Islet precursor cell (in vitro differentiated cells): ENCODE measurements at places on chromosomes 7 and 10.

DNA sequence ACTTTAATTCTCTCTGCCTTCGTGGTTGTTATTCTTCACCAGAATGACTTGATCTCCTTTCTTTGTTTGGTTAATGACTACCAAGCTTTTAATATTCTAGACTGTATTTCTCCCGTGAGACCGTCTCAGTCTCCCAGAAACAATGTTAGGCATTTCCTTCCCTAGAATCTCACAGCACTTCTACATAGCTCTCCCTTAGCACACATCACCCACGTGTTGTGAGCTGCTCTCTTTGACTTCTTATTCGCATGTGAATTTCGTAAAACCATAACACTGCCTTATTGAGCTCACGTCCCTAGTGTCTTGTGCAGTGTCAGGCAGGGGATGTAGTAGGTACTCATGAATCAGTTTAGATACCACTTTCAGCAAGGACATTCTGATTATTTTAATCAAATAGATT, 57.5 kb upstream of the MGAM2 start:
- DNase-seq, result no peak

- DNase-seq, result peak; percentile 79
These were observed 84.0 kb upstream of the TMEM248 start for GRCh38 chr7:66837007-66837406.

- no peak for DNase-seq
These were observed 33.8 kb downstream of the NOLC1 start for GRCh38 chr10:102185811-102186527.

DNA sequence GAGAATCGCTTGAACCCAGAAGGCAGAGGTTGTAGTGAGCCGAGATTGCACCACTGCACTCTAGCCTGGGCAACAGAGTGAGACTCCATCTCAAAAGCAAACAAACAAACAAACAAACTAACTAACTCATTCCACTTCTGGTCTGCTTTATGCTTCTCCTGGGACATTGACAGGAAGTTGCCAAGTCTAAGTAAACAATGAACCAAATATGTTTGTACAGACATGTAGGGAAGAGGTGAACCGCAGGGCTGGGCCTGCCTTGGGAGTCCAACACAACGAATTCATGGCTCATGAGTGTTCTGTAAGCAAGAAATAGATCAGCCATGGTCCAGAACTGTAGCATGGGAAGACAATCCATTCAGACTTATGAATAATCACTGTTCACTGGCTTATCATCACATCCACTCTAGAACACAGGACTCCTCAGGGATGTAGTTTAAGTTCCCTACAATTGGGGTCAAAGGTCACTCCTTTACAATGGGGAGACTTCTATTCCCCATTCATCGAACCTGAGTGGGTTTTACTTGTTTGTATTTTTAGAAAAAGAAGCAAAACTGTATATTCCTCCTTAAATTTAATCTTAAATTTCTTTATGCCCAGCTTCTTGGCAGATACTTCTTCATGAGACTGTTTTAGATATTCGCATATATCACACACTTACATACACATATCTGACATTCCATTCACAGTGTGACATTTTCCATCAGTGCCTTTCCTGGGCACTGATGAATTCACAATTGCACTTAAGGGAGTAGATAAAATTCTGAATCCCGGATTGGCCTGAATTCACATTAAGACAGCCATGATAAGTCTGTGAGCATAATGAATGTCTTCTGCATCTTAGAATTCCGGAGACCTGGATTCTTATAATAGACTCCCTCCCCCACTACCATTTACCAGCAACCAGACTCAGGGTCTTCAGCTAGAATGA, 159.1 kb upstream of the EEPD1 start:
- no peak for DNase-seq

DNA sequence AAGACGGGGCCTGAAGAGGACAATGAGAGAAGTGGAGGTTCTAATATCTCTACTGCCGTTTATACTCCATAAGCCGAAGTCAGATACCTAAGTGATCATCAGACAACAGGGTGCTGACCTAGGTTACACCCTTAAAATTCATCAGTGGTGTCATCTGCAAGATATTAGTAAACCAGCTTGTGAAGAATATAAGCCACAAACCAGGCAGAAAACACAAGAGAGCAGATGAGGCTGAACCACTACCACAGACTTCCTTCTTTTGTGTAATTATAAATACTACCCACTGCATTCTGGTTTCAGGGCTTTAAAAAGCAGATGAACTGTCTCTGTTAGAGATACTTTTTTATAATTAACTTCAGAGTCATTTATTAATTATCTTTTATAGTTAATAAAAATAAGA, 69.0 kb upstream of the LRRC17 start:
- no peak for DNase-seq

- DNase-seq, result no peak
These were observed 354.9 kb downstream of the PLXNA4 start for GRCh38 chr7:132221356-132221755.

DNA sequence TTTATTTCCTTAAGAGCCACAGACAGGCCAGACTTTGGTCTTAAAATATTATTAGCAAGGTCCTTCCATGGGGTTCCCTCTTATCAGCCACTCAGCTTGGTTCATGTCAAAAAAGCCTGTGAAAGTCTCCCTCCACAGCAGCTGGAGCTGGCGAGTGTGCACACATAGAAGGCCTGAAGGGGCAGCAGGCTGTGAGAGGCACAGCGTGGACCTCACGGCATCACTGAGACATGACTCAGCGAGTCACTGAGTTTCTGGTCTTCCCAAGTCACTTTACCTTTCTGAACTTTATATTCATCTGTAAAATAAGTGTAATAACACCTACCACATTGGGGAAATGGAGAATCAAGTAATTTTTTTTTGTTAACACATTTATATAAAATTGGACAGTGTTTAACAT, 8.7 kb downstream of the TAF3 start:
- DNase-seq, result peak; percentile 91

DNA sequence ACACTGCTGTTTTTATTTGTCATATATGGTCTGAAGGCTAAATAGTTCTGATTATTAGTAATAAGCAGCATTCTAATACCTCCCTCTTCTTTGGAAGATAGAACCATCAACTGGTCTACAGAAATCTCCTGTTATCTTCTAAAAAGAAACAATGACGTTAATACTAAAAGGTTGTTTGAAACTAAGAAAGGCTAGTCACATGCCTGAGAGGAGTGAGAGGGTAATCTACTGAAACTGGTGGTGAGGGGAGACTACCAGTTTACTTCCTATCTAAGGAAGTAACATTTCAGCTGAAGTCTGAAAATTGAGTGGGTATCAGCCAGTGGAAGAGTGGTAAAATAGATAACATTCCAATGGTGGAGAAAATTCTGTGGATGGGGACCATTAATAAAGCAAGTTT, 48.4 kb downstream of the FGFBP3 start:
- no peak for DNase-seq

DNA sequence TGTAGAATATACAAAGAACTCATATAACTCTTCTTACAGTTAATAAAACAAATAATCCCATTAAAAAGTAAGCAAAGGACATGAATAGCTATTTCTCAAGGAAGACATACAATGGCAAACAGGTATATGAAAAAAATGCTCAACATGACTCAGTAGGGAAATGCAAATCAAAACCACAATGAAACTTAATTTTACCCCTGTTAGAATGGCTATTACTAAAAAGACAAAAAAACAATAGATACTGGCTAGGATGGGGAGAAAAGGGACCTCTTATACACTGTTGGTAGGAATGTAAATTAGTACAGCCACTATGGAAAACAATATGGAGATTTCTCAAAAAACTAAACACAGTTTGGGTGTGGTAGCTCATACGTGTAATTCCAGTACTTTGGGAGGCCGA, 37.8 kb downstream of the HERPUD2 start:
- no peak for DNase-seq

GRCh38 chr7:48042216-48042615, 6.9 kb downstream of the C7orf57 start:
- no peak for DNase-seq

DNA sequence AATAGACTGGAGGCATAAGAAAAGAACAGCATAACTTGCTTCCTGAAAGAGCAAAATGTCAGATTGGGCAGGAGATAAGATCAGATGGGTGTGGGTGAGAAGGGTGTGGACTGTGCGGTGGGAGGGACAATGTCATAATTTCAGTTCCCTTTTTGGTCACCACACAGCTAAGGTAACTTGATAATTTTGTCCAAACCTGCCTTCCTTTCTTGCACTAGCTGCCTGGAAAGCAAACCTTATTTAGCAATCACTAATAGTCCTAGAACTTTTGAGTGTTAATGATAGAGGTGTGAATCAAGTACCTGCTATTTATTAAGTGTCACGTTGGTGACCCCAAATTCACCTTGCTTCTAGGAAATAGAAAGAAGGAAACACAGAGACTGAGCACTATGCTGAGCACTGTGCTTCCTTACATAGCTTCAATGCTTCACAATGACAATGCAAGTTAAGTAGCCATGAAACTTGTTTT, 72.4 kb upstream of the SP4 start:
- no peak for DNase-seq

GRCh38 chr7:55044791-55045190, 26.0 kb downstream of the EGFR start:
- no peak for DNase-seq

- no peak for DNase-seq
These were observed 22.4 kb downstream of the SLC26A5 start for GRCh38 chr7:103423467-103424179.

GRCh38 chr7:94274828-94275227, 119.9 kb upstream of the COL1A2 start:
- no peak for DNase-seq

- no peak for DNase-seq
These were observed 88.7 kb downstream of the MAD1L1 start for GRCh38 chr7:2143981-2144595.

- DNase-seq, result no peak
These were observed 367.6 kb downstream of the HGF start for GRCh38 chr7:81402227-81402626.

DNA sequence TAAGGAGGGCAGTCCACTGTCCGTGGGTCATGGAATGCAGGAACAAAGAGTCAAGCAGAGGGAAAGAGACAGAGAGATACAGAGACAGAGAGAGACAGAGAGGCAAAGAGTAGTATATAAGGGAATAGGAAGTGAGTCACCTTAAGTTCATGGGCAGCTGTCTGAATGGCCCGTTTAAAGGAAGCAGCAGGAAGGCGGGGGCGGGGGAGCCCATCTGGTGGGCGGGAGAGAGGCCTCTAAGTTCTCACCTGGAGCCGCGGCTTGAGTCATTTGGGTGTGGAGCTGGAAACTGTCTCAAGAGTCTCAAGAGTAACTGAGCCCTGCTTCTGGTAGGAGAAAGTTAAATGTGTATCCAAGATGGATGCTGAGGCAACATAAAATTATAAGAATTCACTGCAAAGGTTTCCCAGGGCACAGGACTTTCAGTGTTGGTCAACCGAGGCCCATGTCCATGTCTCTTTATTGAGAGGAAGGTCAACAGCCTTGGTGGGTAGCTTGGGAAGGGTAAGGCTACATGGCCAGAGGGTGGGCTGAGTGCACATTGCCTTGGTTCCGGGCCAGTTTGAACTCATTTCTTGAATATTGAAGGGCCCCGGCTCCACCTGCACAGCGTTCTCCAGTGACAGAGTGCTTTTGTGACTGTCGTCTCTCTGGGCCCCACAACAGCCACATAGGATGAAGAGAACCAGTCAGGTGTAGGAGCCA, 85.5 kb upstream of the CACUL1 start:
- peak; percentile 55 for DNase-seq

DNA sequence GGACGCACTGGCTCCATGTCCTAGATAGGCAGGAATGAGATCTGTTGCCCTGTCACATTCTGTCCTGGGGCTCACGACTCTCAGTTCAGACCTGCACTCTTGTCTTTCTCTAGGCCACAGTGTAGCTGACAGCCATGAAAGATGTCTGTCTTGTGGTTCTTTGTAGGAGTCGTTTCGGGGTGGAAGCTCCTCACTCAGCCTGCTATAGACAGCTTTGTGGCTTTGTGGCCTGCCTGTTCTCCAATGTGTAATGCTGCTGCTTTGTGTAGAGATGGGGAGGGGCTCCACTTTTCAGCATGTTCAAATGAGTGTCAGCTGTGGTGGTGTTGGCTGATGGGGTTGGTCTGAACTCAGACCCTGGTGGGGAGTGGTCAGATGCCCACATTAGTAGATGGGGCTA, 410.7 kb downstream of the ACTR3B start:
- DNase-seq, result no peak

DNA sequence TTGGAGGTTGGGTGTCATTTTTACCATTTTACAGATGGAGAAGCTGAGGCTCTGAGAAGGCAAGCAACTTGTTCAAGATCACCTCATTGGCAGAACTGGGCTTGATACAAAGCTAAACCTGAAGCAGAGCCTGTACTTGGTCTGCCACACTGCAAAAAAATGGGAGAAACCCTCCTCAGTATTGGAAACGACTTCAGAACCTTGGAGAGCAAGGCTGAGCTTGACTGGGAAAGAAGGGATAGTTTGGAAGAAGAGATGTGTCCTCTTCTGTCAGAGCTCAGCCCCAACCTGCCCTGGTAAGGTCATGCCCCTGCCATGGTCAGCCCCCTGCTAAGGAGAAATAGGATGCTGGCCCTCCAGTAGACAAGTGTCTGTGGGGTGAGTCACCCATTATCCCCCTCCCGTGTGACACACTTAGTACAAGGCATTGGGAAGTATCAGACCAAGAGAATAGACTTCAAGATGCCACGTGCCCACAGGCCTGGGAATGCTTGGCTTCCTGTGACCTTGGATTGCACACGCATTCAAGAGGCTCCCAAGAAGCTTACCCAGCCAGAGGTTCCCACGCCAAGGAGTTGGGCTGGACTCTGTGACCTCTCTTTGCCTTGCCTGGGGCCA, 56.2 kb upstream of the SMNDC1 start:
- peak; percentile 64 for DNase-seq

DNA sequence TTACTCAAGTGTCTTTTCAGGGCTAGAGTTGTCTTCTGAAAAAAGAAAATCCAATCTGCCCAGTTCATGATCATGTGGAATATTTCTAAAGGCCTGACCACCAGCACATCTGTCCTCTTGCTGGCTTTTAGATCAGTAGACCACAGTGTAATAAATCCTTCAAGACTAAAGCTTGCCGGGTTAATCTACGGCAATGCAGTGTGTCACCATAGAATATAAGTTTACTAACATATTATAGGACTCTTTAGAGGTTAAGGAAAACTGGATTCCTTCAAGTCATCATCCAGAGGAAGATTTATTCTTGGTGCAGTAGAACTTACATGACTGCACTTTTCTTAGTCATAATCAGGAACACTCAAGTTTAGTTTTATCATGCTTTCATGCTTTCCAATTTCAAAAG, 349.5 kb downstream of the SEMA3D start:
- no peak for DNase-seq

DNA sequence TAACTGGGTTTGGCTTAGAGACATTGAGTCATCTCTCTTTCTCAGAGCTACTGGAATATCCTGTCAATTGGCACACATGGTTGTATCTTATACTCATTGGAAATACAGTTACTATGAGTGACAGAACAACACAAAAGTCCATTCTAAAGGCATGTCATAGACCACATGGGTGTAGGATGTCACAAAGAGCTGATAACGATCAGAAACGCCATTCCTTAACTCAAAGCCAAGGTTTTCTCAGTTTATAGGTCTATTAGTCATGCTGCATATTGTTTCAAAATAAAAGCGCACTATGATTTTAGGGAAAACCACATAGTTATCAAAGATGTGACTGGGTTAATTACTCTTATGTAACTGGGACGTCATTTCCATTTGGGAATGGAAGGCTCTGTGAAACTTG, 147.2 kb upstream of the FAM171A1 start:
- no peak for DNase-seq
